ENCODE measurements at places on chromosomes 1 and 21.

DNA sequence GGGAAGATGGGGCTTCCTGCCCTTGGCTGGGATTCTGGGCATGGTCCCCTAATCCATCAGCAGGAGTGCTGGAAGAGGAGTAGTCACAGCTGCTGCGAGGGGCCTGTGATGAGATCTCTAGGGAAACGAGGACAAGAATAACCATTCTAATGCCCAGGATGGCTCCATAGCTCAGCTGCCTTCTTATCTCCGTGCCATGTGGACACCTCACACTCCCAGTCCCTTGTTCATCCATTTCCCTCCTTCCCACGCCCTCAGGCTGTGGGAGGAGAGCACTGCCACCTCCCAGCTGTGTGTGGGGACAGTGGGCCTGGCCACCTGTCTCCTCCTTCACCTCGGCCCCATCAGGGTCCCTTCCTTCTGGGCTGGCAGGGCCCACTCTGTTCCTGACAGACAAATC is 16.1 kb upstream of the ETV3 start:
- no peak for DNase-seq

DNA sequence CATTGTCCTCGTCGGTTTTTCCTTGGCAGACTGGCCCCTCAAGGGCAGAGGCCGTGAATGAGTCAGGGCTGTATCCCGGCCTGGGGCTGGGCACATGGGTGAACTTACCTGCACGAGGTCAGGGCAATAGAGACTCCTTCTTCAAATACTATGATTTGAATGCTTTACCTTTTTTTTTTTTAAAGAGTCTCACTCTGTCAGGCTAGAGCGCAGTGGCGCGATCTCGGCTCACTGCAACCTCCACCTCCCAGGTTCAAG is 5.0 kb downstream of the LAPTM5 start:
- no peak for DNase-seq

- DNase-seq: no peak
These were observed 66.9 kb downstream of the HSD3B1 start for GRCh38 chr1:119573886-119574285.

DNA sequence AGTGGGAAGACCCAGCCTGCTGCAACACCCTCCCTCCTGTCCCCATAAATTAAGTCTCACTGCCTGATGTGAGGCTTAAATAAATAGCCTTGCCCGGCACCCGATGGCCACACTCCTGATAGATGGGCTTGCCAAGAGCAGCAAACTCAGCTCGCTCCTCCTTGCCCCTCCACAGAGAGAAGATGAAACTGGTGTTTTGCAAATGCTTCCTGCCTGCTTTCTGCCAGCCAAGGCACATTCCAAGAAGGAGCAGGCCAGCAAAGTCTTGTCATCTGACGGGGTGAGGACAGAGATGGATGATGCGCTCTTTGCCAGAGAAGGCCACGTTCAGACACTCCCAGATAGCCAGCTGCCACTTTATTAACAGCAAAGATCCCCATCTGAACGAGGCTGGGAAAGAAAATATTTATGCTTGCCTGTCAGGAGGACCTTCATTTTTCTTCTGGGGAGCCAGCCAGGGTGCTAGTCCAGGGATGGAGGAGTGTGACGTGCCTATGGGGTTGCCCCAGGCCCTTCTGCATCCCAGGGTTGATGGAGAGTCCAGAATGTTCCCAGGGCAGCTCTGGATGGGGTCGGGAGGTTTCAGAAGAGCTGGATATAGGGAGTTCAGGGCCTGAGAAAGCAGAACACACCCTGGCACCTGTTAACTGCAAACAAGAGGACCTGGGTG is 265.4 kb downstream of the FOXD2 start:
- DNase-seq: no peak

DNA sequence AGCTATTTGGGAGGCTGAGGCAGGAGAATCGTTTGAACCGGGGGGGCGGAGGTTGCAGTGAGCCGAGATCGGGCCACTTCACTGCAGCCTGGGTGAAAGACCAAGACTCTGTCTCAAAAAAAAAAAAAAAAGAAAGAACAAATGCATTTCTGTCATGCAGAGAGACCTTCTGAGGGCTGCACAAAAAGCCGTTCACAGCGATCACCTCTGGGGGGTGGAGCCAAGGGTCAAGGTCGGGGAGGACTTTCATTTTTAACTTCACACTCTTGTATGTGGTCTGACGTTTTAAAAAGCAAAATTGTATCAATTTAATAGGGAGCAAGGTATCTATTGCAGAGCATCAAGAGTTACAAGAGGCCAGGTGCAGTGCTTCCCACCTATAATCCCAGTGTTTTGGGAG is 26.6 kb upstream of the CLDN14 start:
- DNase-seq: no peak

DNA sequence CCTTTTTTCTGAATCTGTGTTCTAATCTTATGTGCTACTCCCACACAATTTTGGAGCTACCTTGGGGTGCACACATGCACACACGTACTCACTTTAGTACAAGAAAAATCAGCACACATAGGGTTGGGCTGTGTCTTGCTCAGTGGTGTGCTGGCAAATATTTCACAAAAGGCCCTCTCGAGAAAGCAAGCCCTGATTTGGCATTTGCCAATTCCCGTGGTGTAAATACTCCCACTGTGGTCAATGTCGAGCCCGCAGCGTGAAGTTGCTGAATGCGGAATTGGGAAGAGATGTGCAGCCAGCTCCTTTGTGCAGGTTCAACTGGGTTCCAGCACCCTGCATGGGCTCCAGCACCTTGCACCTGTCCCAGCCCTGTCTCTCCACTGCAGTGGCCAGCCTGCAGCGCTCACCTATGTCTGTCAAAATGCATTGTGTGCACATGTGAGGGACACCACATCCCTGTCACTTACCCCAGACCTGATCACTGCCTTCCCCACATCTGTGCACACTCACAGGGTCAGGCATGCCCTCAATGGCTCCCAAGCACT is 78.4 kb upstream of the WNT4 start:
- DNase-seq: no peak

GRCh38 chr1:53285969-53286760 is 41.7 kb downstream of the LRP8 start:
- DNase-seq: no peak

DNA sequence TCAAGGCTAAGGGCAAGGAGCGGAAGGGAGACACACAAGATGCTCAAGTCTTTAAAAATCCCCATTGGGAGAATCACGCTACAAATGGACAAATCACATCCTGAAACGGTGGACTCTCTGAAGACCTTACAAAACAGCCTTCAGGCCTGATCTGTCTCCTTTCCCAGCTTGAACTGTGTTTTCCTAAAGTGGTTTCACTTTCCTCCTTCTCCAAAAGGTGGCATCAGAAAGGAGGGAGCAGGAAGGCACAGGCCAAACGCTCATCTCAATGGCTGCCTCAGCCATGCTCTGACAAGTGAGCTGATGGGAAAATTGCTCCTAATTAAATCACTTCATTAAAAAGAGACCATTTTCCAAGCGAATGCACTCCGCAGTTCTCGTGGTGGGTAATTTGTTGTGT is 47.7 kb downstream of the UTP25 start:
- DNase-seq: no peak

DNA sequence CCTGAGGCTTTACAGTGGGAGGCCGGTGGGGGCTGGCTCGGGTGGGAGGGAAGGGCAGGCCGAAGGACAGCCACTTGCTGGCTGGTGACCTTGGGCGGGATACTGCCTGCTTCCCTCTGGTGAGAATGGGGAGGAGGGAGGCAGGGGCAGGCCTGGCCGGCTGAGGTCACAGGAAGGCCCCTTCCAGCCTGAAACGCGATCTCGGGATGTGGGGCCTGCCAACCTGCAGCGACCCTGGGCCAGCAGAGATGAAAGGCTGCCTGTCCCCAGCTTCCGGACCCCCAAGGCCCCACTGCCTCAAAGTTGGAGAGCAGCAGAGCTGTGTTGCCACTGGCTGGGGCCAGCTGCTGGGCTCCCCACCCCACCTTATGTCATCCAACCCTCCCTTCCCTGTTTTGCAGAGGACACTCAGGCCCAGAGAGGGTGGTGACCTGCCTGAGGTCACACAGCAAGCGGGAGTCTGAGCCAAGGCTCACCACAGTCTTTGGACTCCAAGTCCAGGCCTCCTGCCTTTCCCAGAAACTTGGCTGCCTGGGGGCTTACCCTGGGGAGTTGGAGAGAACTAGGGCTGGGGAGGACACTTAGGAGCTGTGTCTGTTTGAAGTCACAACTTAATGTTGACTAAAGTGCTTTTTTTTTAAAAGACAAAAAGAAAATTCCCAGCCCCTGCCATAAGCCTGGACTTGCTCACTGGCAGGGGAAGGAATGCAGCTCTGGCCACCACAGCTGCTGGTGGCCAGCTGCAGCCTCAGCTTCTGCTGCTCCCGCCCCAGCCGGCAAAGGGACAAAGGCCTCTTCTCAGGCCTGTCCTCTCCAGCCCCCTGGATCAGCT is 14.8 kb upstream of the WASF2 start:
- no peak for DNase-seq

- no peak for DNase-seq
These were observed 1.6 kb downstream of the MFAP2 start for GRCh38 chr1:16978567-16979474.

DNA sequence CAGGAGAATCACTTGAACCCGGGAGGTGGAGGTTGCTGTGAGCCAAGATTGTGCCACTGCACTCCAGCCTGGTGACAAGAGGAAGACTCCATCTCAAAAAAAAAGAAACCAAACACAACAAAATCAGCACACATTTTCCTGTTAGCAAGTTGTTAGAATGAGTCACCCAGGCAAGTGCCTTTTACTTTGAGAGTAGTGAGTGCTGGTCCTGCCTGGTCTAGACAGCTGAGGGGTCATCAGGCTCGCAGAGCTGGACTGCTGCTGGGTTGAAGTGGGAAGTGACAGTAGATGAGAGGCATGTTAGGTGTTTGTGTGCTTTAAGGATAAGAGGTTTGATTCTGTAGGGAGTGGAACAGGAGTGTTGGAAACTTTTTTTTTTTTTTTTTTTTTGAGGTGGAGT is 31.9 kb downstream of the GNPAT start:
- DNase-seq: no peak

- no peak for DNase-seq
These were observed 30.0 kb upstream of the SLC19A1 start for GRCh38 chr21:45572231-45572630.

- DNase-seq: no peak
These were observed 169.4 kb downstream of the ASTN1 start for GRCh38 chr1:176994931-176995596.

DNA sequence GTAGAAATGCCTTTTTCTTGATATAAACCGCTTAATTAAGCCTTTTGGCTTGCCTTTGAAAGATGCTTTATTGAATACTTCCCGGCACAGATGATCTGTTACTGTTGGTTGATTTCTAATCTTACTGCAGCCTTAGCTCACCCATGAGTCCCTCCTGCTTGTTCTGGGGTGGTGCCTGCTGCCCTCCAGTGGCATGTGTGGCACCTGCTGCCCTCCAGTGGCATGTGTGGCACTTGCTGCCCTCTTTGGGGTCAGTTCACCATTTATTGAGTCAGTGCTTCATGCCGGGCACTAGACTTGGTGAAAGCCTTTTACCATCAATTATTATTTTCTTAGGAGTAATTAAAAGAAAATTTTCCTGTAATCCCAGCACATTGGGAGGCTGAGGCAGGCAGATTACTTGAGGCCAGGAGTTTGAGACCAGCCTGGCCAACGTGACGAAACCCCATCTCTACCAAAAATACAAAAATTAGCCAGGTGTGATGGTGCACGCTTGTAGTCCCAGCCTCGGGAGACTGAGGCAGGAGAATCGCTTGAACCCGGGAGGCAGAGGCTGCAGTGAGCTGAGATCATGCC is 54.3 kb downstream of the ADARB1 start:
- DNase-seq: peak; percentile 66

DNA sequence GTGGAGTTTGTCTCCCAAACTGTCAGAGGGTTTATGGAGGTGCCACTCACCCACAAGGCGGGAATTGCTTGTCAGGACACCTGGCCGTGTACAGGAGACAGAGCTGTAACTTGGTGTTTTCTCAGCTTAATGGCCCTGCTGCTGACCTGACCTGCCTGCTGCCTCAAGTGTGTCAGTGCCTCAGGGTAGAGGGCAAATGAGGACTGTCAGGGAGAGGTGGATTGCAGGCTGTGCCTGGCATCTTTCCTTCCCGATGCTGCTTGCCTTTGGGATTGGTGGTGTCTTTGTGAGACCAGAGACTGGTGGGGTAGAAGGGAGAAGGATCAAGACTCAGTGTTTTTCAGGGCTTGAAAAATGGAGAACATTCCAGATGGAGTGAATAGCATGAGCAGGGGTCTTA is 31.4 kb downstream of the TMEM53 start:
- no peak for DNase-seq

DNA sequence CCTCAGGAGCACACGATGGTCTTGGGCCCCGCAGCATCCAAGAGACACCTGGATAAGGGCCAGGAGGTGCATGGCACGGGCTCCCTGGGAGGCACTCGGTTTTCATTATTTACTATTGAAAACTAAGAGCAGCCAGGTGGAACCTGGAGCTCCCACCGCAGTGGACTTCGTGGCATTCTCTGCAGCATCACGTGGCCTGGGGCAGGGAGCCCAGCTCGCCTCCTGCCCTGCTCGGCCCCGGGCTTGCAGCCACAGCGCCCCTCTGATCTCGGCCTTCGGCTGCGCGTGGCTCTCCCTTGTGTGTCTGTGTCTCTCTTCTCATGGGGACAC is 121.6 kb downstream of the SIK1 start:
- no peak for DNase-seq

DNA sequence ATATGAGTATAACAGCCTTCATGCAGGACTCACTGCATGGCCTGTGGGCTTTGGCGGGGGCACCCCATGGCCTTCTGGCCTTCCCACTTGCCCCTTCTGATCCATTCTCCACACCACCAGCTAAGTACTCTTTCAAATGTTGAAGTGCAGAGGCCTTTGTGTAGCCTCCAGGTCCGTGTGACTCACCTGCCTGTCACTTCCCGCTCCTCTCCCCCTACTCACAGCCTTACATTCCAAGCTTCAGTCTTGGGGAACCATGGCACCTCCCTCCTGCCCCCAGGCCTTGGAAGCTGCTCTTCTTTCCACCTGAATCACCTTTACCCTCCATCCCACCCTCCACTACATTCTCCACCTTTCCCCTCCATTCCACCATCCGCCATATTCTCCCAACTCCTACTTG is 69.6 kb downstream of the PGM1 start:
- no peak for DNase-seq

DNA sequence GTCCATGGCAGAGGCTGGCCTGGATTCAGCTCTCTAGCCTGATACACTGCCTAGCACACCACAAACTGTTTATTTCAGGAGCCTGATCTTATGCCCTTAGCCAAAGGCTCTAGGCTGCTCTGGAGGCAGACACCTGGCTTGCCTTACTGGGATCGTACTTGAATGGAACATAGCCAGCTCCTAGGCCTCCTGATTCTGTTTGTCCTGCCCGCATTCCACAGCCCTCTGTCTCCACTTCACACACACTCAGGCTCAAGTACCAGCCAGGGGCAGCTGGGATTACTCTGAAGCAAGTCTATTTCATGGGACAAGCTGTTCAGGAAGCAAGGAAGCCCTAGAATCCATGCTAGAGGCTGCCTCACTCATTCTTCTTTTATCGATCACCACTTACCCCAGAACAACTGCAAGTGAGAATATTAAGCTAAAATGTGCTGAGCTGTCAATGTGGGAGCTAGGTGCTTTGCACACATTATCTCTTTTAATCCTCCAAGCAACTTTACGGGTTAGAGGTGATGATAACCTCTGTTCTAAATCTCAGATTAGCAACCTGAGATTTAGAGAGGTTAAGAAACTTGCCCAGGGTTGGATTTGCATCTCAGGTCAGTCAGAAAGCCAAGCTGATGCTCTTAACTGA is 31.1 kb upstream of the CYP4B1 start:
- DNase-seq: no peak

GRCh38 chr21:38139380-38140168 is 117.2 kb upstream of the KCNJ15 start:
- DNase-seq: no peak

GRCh38 chr1:59898927-59899326 is 27.6 kb downstream of the CYP2J2 start:
- no peak for DNase-seq

GRCh38 chr21:25801217-25802014 is 66.6 kb downstream of the GABPA start:
- DNase-seq: peak; percentile 78
